Urinary bladder (tissue), 4 donors: ENCODE measurements at places on chromosomes 13 and 19. TPM values are rescaled to one million over a fixed set of nuclear protein-coding genes. Genes with fewer than 3 reads are reported as not detected.

GRCh38 chr19:57435062-57435978, at the start of gene ZNF749:
ZNF749 (plus strand) TSS chr19:57435325; CDS start chr19:57435579, 254 bp downstream.
- peak; percentile 96 for DNase-seq

N4BP2L2 gene
- 61.8 TPM for polyA plus RNA-seq

DNA sequence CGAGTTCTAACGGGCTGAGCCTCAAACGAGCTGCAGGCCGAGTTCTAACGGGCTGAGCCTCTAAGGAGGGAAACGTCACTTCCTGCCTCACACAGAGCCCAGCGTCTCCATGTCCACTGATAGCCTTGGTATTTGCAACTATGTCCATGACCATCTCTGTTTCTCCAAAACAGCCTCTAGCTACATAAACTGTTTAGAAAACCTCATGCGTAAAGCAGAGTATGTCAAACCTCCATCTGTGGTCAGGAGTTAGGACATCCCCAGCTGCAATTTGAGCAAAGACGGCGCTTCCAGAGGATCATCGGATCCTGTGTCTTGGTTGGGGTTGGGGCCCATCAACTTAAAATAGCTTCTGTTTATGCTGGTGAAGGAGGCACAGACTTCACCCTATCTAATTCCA, 20.8 kb downstream of the RASA3 start:
- no peak for DNase-seq

OR10H1 gene
- not detected for polyA plus RNA-seq

GRCh38 chr19:17079710-17080439, 4.3 kb downstream of the MYO9B start:
- DNase-seq, result no peak

DNA sequence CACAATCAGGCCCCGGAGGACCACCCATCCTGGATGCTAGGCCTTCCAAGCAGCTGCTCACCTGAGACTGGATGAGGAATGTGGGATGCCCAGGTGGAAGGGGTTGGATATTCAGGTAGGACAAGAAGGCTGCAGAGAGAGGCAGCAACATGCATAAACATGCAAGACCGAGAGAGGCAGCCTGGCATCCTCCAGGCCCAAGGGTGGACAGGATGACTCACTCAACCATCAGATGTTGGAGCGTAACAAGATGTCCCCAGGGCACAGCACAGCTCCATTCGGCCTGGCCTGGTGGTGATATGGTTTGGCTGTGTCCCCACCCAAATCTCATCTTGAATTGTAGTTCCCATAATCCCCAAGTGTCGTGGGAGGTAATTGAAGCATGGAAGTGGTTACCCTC, 10.0 kb upstream of the CABP5 start:
- DNase-seq, result no peak
